Activated CD4-positive, alpha-beta T cell treated with anti-CD3 and anti-CD28 coated beads, Interleukin-2, amount 10 ng/mL, durations not matched to agents 24 days and 14 days (primary cell): ENCODE measurements at places on chromosomes 7 and 10. TPM values are rescaled to one million over a fixed set of nuclear protein-coding genes. Genes with fewer than 3 reads are reported as not detected.

DNA sequence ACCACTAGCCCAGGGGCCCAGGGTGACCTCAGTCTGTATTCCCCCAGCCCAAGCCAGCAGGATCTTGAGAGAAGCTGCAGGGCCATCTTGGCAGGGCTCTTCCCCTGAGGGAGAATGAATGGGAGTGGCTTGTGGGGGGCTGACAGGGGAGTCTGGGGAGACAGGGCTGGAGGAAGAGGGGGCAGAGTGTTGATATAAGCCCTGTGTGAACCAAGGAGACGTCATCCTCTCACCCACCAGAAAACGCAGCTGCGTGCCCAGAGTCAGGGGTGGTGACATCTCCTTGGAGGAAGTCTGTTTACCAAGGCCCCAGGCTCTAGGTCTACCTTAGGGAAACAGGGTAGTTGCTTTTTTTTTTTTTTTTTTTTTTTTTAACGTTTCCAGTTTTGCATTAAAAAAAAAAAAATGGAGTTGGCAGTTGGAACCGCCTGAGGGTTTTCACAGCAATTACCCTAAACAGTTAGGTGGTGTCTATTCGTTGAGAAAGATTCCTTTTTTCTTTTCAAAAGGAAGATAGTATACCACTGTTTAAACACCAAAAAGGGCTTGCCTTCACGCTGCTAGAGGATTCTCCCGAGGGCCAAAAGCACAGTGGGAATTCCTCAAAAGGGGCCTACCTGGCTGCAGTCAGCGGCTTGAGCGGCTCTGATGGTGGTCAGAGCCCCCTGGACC lies 113.8 kb downstream of the PRPF18 start:
- no peak for DNase-seq

- DNase-seq: peak; percentile 59
These were observed 3.1 kb upstream of the MRC1 start for GRCh38 chr10:17805921-17806577.

CARD11 gene
- 93.4 and 96.2 TPM in 2 replicates for total RNA-seq

NUTM2B gene
- 0.91 and 1.1 TPM in 2 replicates for total RNA-seq

DDC gene
- 0.19 and 0.35 TPM in 2 replicates for total RNA-seq

HACD1 gene
- 1.1 and 1.2 TPM in 2 replicates for total RNA-seq

NUTM2A gene
- 0.12 TPM in 1 of 2 replicates, not detected in the other for total RNA-seq

GRCh38 chr7:101824440-101824839 lies 7.0 kb downstream of the CUX1 start:
- no peak for DNase-seq

ZP3 gene
- total RNA-seq: 7.4 and 7.5 TPM in 2 replicates

DNA sequence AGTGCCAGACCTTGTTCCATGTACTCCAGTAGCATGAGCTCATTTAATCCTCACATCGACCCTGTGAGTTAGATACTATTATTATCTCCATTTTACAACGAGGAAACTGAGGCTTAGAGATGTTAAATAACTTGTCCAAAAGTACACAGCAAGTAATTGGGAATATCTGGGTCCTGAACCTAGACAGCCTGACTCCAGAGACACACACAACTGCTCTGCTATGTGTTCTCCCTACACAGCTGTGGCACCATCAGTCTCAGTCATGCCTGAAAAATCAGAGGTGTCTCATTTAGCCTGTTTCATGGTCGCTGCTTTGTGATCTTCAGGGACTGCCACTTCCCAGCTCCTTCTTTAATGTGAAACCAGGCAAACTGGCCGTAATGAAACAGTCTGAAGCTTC lies 56.5 kb downstream of the COL1A2 start:
- DNase-seq: no peak

DNA sequence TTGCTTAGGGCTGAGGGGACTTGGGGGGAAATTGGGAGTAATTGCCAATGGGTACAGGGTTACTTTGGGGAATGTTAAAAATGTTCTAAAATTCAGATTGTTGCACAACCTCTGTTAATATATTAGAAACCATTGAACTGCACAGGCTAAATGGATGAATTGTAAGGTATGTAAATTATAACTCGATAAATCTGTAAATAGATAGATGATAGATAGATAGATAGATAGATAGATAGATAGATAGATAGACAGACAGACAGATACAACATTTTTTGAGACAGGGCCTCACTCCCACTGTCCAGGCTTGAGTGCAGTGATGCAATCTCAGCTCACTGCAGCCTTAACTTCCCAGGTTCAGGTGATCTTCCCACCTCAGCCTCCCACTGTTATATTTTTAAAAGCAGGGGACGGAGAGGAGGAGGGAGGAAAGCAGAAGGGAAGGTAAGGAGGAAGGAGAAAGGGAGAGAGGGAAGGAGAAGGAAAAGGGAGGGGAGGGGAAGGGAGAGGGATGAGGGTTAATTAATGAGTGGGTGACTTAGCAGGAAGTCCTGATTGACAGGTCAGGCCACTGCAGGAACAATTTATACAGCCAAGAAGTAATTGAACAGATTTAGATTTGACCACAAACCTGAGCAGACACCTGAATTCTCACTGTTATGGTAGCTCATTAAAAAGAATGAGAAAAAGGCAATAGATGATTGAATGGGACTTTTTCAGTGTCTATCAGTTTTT lies 38.7 kb downstream of the AOC1 start:
- DNase-seq: peak; percentile 19

- DNase-seq: no peak
These were observed 552.8 kb upstream of the COBL start for GRCh38 chr7:51869452-51869851.

DNA sequence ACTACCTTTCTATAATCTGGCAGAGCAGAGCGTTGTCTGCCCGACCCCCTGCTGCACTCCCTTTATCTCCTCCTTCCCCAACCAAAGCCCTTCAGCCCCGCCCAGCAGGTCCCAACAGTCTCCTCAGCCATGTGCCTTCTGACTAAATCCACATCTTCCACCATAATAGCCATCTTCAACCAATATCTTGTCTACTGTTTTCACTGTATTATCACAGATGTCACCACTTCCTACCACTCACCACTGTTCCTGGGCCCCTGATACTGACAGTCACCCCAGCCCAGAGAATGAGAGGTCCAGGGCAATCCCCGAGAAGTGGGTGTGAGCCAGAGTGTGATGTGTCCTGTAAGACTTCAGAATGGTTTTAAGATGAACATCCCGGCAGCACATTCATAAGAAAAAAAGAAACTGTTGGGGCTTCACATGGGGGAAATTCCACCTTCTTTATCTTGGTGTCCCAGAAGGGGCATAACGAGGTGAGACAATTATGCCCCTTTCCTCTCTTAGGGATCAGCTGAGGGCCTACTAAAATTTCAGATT lies 25.3 kb downstream of the CCDC6 start:
- DNase-seq: peak; percentile 87

OR2A1 gene
- not detected in 2 replicates for total RNA-seq

CHCHD2 gene
- 627 and 634 TPM in 2 replicates for total RNA-seq

GRCh38 chr7:117682681-117683385 lies 190.4 kb downstream of the CTTNBP2 start:
- no peak for DNase-seq

- no peak for DNase-seq
These were observed 746.4 kb downstream of the TNS3 start for GRCh38 chr7:46835556-46835955.

DNA sequence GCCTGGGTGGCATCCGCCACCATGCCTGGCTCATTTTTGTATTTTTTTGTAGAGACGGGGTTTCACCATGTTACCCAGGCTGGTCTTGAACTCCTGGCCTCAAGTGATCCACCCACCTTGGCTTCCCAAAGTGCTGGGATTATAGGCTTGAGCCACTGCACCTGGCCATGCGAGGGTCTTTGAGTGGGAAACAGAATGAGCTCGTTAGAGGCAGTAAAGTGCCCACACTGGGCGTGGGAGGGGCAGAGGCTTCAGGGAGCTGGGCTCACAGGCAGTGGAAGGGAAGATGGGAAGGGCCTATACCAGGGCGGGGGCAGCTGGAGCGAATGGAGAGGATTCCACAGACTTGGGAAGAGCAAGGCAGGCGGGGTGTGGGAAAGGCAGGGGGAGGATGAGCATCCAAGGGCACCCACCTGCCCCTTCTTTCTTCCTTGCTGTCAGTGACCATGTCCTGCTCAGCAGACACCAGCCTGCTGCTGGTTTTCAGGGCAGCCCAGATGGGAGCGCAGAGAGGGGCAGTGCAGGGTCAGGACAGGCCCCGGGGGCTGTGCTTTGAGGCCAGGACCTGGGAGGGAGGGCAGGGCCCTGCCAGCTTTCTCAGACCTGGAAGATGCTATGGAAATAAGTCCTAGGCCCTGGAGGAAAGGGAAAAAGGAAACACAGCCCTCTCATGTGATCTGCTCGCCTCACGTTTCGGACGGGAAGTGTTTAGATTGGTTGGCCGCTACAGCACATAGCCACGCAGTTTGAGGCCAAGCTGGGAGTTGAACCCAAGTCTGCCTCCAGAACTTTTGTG lies 4.2 kb downstream of the FZD9 start:
- DNase-seq: no peak

IL15RA gene
- total RNA-seq: 24.4 and 25.5 TPM in 2 replicates

DNA sequence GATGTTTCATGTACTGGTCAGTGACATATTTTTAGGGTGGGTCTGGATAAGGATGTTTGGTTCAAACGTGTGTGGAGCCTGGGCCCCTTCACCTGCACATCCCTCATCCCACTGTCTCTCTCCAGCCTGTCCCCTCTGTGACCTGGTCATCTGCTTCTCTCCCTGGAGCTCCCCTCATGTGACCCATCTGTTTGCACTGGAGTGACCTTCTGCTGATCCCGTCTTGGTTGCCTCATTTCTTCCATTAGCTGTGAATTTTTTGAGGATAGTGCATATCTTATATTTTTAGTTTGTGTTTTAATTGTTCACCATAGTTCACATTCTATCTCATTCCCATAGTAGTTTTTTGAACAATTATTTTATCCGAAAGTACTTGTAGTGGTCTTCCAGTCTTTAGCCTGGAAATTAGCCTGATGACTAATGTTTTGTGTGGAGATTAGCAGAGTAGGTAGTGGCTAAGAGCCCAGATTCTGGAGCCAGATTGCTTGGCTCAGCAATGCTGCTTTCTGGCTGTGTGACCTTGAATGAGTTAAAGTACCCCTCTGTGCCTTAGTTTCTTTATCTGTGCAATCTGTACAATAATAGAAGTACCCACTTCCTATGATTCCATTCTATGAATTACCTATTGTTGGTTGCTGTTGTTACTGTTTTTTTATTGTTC lies 224.5 kb downstream of the LRMDA start:
- no peak for DNase-seq

- DNase-seq: no peak
These were observed 731.1 kb downstream of the ZWINT start for GRCh38 chr10:55629793-55630490.

PLXDC2 gene
- total RNA-seq: not detected in 2 replicates

- peak; percentile 84 for DNase-seq
These were observed 52.1 kb downstream of the TSPAN12 start for GRCh38 chr7:120805636-120806388.

PFKFB3 gene
- 108 TPM in 2 replicates for total RNA-seq

DNA sequence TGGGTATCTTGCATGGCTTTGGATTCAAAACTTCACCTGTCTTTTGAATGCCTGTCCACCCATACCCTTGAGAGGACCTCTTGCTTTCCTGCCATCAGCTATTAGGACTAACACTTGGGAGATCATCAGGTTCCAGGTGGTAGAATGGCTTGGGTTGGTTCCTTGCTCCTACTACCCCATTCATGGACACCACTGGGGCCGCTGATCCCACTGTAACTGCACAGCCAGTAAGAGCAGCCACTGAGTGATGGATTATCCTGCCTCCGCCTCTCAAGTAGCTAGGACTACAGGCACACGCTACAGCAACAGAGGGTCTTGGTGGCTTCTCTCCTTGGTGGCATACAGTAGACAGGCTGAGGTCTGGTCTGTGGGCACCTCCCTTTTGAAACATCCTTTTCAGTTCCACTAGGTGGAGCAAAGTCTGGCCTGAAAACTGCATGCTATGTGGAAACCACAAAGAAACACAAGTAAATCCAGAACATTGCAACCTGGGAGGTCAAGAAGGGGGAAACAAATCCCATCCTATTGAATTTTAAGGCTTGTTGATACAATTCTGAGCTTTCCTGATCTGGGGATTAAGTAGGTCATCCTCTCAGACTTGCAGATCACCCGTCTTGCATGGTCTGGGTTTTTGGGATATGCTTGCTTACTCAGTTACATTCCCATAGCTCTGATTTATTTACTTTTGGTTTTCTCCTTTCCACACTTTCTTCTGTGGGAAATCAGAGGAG lies 9.4 kb downstream of the WBP1L start:
- DNase-seq: peak; percentile 75

GRCh38 chr7:12771378-12771877 lies 84.0 kb downstream of the ARL4A start:
- no peak for DNase-seq

GRCh38 chr10:89355394-89355931 lies 22.4 kb upstream of the IFIT1B start:
- DNase-seq: no peak

DNA sequence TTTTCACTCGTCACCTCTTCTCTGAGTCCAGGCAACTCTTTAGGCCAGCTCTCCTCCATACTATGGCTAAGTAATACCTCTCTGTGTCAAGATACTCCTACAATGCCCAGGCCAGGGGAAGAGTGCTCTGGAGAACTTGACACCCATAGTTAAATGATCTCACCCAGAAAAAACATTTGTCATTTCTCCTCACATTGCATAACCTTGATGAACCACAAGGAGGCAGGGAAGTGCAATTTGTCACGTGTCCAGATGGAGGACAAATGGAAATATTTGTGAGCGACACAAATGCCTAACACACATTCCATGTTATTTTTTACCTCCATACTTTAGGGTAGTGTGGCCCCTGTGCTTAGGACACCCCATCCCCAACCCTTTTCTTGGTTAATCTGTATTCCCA lies 78.3 kb downstream of the HTR7 start:
- DNase-seq: no peak

IKZF1 gene
- 282 and 292 TPM in 2 replicates for total RNA-seq

DNA sequence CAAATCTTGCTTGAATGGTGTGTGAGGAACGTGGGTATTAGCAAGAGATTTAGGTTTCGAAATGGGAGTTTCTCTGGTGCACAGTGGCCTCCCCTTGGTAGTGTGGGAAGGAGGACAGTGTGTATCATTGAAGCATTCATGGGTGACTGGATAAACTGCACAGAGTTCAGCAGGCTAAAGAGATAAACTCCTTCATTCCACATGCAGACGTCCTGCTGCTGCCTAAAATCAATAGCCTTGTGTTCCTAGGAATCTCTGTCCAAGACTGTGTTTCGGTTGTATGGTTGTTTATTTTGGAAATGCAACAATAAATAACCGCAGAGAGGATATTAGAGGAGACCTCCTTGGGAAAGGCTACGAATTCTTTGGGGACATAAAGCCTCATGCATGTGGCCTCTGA lies 100.9 kb upstream of the FAM171A1 start:
- no peak for DNase-seq

DNA sequence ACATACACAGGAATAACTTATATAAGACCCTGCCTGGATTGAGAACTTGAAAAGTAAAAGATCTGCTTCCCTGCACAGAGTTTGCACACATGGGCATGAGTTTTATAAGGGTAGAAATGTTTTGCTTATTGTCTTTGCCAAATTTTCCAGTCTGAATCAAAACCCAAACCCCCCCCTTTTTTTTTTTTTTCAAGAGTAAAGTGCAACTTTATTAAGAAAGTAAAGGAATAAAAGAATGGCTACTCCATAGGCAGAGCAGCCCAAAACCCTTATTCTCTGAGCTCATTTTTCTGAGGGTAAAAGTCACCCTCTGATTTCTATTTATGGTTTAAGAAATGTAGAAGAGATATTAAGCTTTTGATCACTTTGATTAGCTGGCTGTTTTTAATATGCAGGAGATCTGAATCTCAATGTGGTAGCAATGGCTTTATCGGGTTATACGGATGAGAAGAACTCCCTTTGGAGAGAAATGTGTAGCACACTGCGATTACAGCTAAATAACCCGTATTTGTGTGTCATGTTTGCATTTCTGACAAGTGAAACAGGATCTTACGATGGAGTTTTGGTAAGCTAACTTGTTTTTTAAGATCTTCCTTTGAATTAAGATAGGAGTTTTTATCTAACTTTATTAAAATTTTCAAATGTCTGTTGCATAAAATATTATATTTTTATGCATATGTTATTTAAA lies 18.7 kb downstream of the MIOS start:
- no peak for DNase-seq

SPDYE8 gene
- total RNA-seq: not detected in 2 replicates
